ENCODE measurements at places on chromosomes 1 and 21. TPM values are rescaled to one million over a fixed set of nuclear protein-coding genes. Genes with fewer than 3 reads are reported as not detected.

- peak overlapping the region; percentile 27 for H3K27ac ChIP-seq
- H3K4me1 ChIP-seq: peaks cover 5% of the 10 kb centered on the region
- DNase-seq: no peak
- H3K4me3 ChIP-seq: no peak overlapping the region
Measured at GRCh38 chr1:11156441-11156840, 32.7 kb upstream of the ANGPTL7 start.

GRCh38 chr1:87132284-87132870 is 196.3 kb upstream of the LMO4 start:
- H3K4me1 ChIP-seq: peaks cover 4% of the 10 kb centered on the region
- no peak for DNase-seq

DNA sequence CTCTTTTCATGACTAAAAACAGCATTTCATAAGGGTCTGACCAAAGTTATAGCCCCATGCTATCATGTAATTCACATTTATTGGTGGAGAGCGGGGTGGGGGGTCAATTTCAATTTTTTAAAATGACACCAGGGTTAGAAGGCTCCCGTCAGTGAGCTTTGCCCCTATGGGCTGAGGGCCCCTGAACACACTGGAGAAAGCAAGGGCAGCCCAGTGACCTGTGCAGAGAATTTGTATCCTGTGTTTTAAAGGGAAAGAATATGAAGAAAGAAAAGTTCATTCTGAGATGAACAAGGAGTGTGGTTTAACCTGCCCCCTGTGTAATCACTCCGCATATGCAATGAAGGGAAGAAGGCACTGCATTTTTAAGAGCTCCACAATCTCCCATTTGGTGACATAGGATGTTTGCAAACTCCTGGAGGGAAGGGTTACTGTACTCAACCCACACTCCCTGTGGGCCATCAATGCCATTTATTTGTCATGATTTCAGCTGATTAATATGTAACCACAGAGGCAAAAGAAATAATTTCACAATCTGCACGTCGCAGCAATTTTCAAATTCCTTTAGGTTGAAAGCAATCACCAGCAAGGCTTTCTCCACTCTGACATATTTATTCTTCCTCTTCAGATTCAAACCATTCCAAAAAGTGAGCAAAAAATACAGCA is 95.6 kb downstream of the ZNF281 start:
- H3K27me3 ChIP-seq: peaks cover 25% of the 10 kb centered on the region
- H3K27ac ChIP-seq: no peak overlapping the region
- no peaks in the 10 kb centered on the region for H3K4me1 ChIP-seq

DNA sequence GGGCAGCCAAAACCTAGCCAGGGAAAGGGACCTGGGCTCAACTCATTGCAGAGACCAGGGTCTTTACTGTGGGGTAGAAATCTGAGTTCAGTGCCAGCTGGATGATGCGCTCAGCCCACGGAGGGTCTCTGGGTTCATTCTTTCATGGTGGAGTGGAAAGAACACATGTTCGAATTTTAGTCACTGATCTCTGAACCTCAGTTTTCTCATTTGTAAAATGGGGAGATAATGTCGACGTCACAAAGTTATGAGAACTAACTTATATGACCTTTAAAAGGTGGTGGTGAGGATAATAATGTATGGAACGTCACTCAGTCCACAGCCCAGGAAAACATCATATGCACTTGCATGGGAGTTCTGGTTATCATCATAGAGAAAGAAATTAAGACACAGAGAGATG is 1.2 kb upstream of the TAL1 start:
- DNase-seq: no peak
- H3K27ac ChIP-seq: no peak overlapping the region
- H3K36me3 ChIP-seq: no peaks in the 10 kb centered on the region

- H3K27me3 ChIP-seq: no peaks in the 10 kb centered on the region
- no peak overlapping the region for H3K27ac ChIP-seq
- no peak for DNase-seq
Measured at GRCh38 chr1:113692824-113693431, 66.4 kb downstream of the PHTF1 start.

GRCh38 chr1:223230161-223230881 is 87.3 kb upstream of the TLR5 start:
- H3K4me1 ChIP-seq: peaks cover 13% of the 10 kb centered on the region
- H3K36me3 ChIP-seq: peaks cover 2% of the 10 kb centered on the region
- peak; percentile 35 for DNase-seq
- peaks cover 2% of the 10 kb centered on the region for H3K27me3 ChIP-seq
- peak overlapping the region; percentile 57 for H3K27ac ChIP-seq

DNA sequence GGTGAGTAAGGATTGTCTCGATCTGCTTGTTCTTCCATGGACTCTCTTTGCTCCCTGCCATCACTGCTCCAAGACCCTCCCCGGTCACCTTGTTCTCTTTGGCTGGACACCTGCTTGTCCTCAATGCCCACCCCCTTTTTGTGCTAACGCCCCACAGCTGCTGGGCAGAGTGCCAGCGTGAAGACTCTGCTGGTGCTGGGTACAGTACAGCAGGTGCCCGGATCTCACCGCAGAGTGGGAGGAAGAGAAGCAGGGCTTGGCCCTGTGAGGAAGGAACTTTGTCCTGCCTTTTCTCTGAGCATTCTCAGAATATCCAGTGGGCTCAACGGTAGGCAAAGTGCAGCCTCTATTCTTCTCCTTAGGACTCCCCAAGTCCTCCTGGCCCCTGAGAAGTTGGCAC is 90.1 kb downstream of the PLXNA2 start:
- H3K27ac ChIP-seq: no peak overlapping the region
- no peak for DNase-seq
- no peaks in the 10 kb centered on the region for H3K36me3 ChIP-seq
- H3K4me1 ChIP-seq: no peaks in the 10 kb centered on the region
- no peak overlapping the region for H3K4me3 ChIP-seq

- H3K27ac ChIP-seq: no peak overlapping the region
- no peaks in the 10 kb centered on the region for H3K4me1 ChIP-seq
- no peak overlapping the region for H3K4me3 ChIP-seq
- H3K36me3 ChIP-seq: no peaks in the 10 kb centered on the region
Measured at GRCh38 chr1:233790662-233791371, 113.7 kb upstream of the SLC35F3 start.

GRCh38 chr1:50970509-50970887 is 453 bp downstream of the CDKN2C start:
- H3K27me3 ChIP-seq: peaks cover 3% of the 10 kb centered on the region
- peaks cover 14% of the 10 kb centered on the region for H3K4me1 ChIP-seq
- DNase-seq: no peak
- H3K27ac ChIP-seq: peak overlapping the region; percentile 99

- no peaks in the 10 kb centered on the region for H3K4me1 ChIP-seq
- H3K4me3 ChIP-seq: no peak overlapping the region
- H3K36me3 ChIP-seq: peaks cover 45% of the 10 kb centered on the region
- no peak overlapping the region for H3K27ac ChIP-seq
- no peaks in the 10 kb centered on the region for H3K27me3 ChIP-seq
Measured at GRCh38 chr1:160494620-160495019, 28.4 kb downstream of the SLAMF6 start.

GRCh38 chr1:110581682-110582145 is 24.4 kb downstream of the KCNA2 start:
- H3K27ac ChIP-seq: no peak overlapping the region
- no peaks in the 10 kb centered on the region for H3K36me3 ChIP-seq
- no peak overlapping the region for H3K4me3 ChIP-seq

- H3K4me1 ChIP-seq: no peaks in the 10 kb centered on the region
- H3K4me3 ChIP-seq: no peak overlapping the region
- no peaks in the 10 kb centered on the region for H3K27me3 ChIP-seq
Measured at GRCh38 chr1:185843986-185844385, 109.8 kb downstream of the HMCN1 start.

DNA sequence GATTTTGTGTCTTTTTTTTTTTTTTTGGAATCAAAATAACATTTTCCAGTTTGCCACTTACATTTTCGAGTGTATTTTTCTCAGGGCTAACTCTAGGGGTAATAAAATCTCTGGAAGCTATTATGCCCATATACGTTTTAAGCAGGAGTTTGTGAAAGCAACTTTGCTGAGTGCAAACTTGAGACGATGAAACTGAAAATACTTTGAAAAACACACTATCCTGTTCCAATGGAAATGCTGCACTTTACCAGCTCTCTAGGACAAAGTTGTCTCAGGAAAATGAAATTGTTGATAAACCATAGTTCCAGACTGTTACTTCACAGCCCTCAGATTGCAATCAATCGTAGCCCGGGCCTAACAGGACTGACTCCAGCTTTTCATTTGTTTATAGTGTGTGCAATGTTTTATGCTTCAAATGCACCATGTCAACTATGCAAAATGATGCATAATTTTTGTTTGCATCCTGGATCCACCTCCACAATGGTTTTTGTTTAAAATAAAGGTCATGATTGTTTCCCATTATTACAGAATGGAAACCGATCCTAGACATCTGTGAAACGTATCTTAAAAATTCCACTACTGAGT is 220.6 kb upstream of the PKN2 start:
- H3K27me3 ChIP-seq: peaks cover 28% of the 10 kb centered on the region
- H3K27ac ChIP-seq: no peak overlapping the region
- H3K4me3 ChIP-seq: no peak overlapping the region
- DNase-seq: no peak
- no peaks in the 10 kb centered on the region for H3K4me1 ChIP-seq

GRCh38 chr21:42040411-42041180 is 30.4 kb upstream of the ZBTB21 start:
- peaks cover 2% of the 10 kb centered on the region for H3K4me1 ChIP-seq
- DNase-seq: no peak
- no peak overlapping the region for H3K27ac ChIP-seq
- no peaks in the 10 kb centered on the region for H3K36me3 ChIP-seq

DNA sequence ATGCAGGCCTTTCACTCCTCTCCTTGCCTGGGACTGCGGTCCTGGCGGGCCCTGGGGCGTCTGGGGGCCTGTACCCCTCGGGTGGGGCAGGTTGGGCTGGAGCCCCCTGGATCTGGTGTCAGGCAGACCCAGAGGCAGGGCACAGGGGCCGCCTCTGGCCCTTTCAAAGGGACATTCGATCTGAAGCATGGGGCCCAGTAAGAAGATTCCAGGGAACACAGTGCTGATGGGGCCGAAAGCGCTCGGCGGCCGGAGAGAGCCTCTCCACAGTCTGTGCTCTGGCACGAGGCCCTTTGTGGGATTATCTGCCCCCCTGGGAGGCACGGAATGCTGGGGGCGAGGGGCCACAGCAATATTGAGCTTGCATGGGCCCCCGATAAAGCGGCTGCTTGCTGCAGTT is 15.2 kb downstream of the PRDM16 start:
- H3K27me3 ChIP-seq: no peaks in the 10 kb centered on the region
- H3K27ac ChIP-seq: no peak overlapping the region
- no peak overlapping the region for H3K4me3 ChIP-seq

- peak overlapping the region; percentile 61 for H3K27ac ChIP-seq
- H3K27me3 ChIP-seq: peaks cover 21% of the 10 kb centered on the region
- peaks cover 44% of the 10 kb centered on the region for H3K4me1 ChIP-seq
- DNase-seq: no peak
Measured at GRCh38 chr1:155073377-155074242, 5.0 kb upstream of the EFNA3 start.

DNA sequence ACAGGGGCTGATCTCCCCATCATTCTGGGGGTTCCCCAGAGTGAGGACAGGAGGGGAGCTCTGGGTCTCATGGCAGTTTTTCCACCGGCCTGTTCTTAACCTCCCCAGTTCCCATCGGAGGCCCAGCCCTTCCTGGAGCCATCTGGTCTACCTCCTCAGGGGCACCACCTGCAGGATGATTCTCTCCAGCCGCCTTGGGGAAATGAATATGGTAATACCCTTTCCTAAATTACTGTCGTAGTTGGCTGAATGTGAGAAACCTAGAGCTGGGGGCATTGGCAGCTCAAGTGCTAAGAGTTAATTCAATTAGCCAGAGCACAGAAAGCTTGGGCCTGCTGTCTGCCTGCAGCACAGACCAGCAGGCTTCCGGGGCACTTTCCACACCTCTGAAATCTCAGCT is 64.9 kb downstream of the TAS1R2 start:
- H3K27ac ChIP-seq: no peak overlapping the region
- peaks cover 6% of the 10 kb centered on the region for H3K27me3 ChIP-seq
- no peak overlapping the region for H3K4me3 ChIP-seq
- no peak for DNase-seq
- no peaks in the 10 kb centered on the region for H3K36me3 ChIP-seq

DNA sequence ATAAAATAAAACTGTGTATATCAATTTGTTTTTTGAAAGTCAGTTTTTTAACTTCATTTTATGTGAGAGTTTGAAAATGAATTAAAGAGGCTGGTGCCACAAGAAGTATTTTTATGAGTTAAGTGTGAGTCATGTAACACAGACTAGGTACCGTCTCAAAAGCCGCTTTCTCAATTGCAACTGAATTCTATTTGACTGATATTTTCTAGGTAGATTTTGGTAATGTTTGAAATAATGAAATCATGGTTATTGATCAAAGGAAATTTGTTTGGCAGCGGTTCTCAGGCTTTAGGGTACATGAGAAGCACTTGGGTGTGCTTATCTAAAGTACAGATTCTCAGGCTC is 4.6 kb downstream of the SNX27 start:
- DNase-seq: no peak
- no peaks in the 10 kb centered on the region for H3K27me3 ChIP-seq

- DNase-seq: no peak
- no peak overlapping the region for H3K27ac ChIP-seq
- peaks cover 5% of the 10 kb centered on the region for H3K27me3 ChIP-seq
- peaks cover 12% of the 10 kb centered on the region for H3K4me1 ChIP-seq
- H3K36me3 ChIP-seq: no peaks in the 10 kb centered on the region
Measured at GRCh38 chr1:223700942-223701637, 11.2 kb upstream of the CAPN2 start.

GRCh38 chr1:18232052-18232451 is 124.5 kb downstream of the IGSF21 start:
- no peak overlapping the region for H3K27ac ChIP-seq
- DNase-seq: no peak
- H3K27me3 ChIP-seq: no peaks in the 10 kb centered on the region
- H3K36me3 ChIP-seq: no peaks in the 10 kb centered on the region
- H3K4me3 ChIP-seq: no peak overlapping the region

DNA sequence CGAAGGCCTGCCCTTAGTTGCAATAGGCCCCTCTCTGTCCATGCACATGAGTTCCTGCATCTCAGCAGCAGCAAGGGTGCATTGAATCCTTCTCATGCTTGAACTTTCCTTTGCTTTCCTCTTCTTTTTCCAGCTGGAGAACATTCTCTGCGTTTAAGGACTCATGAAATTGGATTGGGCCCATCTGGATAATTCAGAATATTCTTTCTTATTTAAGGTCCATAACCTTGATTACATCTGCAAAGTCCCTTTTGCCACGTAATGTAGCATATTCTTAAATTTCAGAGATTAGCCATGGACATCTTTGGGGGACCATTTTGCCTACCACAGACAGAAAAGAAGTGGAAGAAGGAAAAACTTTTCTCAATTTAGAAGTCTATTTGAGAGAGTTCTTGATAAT is 159.7 kb upstream of the C21orf91 start:
- DNase-seq: no peak
- no peaks in the 10 kb centered on the region for H3K36me3 ChIP-seq
- H3K27ac ChIP-seq: no peak overlapping the region
- no peak overlapping the region for H3K4me3 ChIP-seq
- no peaks in the 10 kb centered on the region for H3K4me1 ChIP-seq
- no peaks in the 10 kb centered on the region for H3K27me3 ChIP-seq

GJA8 gene
- not detected for total RNA-seq

GJA4 gene
- total RNA-seq: not detected

TCHH gene
- 0.08 TPM for total RNA-seq

SLAMF7 gene
- 124 TPM for total RNA-seq

FCGR2B gene
- 0.23 TPM for total RNA-seq

CCDC17 gene
- 4.4 TPM for total RNA-seq

Measured in activated naive CD8-positive, alpha-beta T cell treated with anti-CD3 and anti-CD28 coated beads, Interleukin-2, amount 10 ng/mL, durations not matched to agents 7 days and 5 days (primary cell).